ENCODE measurements at places on chromosomes 2 and 18.

DNA sequence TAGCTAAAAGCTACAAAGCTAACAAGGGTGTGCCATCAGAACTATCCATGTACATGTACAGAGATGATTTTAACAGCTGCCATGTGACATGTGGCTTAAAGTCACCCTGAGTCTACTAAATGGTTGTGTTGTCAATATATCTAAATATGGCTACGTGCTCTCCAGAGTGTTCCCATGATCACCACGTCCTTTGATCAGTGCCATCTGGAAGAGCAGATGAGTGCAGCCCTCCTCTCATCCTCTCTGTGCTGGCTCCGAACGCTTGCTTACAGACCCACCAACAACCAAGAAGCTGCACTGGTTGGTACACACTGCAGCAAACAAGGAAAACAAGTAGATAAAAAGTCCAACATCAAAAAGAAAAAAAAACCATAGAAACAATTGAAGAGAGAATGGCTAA is 88.6 kb upstream of the NARS1 start:
- no peak for DNase-seq

DNA sequence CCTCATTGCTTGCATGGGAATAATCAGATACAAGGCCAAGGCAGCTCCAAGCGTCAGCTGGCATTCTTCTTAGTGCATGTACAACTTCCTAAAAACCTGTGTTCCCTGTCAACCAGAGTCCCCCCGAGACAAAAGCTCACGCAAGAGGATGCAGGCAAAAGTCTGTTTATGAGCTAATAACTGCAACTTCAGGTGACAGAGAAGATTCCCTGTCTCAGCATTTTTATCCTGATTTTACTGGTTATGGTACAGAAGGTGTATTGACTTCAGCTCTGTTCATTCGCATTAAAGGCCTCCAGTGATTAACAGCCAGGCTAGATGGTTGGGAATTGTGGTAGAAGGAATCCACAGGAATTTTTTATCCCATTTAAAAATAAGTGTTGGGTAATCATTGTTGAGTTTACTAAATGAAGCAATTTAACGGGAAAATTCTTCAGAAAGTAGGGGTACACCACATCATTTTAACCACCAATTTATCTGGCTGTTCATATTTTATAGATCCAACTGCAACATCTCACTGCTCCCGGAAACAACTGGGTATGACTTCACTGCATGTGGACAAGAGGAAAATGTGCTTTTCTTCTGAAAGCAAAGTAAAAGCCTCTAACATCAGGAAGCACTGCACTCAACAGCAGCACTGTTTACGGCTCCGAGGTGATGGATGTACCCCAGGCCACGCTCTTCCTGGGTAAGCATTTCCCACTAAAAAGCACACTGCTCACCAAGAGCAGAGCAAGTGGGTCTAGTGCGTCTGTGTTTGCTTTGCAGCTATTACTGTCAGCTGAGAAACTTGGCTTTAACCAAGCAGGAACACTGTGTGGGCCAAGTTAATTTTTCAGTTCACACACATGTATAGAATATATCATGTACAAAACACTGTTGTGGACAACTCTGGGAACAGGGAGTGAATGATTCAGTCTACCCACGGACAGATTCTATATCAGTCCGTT is 31.9 kb downstream of the CCBE1 start:
- peak; percentile 9 for DNase-seq

GRCh38 chr2:196252408-196253115 is 81.2 kb upstream of the STK17B start:
- DNase-seq, result no peak

DNA sequence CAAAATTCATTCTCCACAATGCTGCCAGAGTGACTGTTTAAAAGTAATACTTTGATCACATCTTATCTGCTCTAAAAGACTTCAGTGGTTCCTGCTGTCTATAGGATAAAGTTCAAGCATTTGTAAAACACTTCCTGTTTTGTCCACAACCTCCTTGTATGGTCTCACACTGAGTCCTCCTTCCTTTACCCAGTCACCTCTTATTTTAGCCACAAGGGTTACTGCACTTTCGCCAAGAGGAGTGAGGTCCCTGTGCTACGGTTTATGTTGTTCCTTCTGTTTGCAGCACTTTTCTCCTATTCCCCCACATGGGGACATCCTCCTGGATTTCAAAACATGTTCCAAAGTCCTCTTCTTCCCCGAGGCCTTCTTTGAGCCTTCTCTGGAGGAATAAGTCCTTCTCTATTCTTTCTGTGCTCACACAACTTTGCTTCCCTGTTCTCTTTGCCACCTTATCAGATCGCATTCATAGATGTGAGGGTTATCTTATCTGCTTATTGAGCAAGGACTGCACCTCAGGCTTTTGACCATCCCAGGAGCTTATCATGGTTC is 112.2 kb upstream of the NABP1 start:
- DNase-seq, result no peak

DNA sequence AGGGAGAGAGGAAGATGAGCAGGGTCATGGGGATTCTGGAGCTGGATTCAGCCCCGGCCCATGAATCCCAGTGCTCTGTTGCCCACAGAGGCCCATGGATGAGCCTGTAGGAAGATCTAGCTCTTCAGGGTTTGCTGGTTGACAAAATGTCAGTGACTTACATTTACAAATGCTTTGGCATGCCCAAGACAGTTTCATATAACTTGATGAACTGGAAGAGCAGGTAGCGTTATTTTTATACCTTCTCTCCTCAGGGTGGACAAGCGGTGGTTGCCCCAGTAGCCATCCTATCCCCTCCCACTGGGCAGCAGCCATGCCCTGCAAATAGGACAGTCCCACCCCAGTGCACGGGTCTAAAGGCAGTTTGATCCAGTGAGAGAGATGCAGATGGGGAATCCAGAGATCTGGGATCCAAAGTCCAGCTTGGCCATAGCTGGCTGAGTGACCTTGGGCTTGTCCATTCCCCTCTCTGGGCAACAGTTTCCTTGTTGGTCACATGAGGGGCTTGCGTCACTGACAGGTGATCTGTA is 21.5 kb upstream of the KCNK3 start:
- DNase-seq, result no peak

GRCh38 chr2:144183727-144184126 is 336.2 kb downstream of the ZEB2 start:
- DNase-seq, result peak; percentile 9

- DNase-seq, result no peak
These were observed 101.7 kb downstream of the TTC32 start for GRCh38 chr2:19799881-19800780.

GRCh38 chr2:192697880-192698279 is 503.1 kb upstream of the TMEFF2 start:
- DNase-seq, result no peak

DNA sequence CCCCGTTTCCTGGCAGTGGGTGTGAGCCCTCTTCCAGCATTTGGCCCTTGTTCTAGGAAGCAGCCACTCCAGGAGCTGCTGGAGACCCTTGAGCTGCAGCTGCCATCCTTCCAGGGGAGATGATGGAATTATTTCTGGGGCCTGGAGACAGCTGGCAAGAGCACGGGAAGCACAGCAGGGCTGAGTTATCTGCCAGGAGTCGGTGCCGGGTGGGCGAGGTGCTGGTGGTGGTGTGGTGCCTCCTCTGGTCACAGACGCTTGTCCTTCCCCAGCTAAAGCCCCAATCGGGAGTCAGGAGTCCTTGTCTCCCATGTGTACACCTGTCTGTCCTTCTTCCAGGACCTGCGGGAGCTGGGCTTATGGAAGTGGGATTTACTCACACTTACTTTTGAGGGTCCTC is 36.0 kb downstream of the DPYSL5 start:
- no peak for DNase-seq

GRCh38 chr2:24374301-24374700 is 14.0 kb upstream of the ITSN2 start:
- DNase-seq, result no peak

GRCh38 chr2:163733956-163734355 is 1.9 kb downstream of the FIGN start:
- DNase-seq, result no peak

DNA sequence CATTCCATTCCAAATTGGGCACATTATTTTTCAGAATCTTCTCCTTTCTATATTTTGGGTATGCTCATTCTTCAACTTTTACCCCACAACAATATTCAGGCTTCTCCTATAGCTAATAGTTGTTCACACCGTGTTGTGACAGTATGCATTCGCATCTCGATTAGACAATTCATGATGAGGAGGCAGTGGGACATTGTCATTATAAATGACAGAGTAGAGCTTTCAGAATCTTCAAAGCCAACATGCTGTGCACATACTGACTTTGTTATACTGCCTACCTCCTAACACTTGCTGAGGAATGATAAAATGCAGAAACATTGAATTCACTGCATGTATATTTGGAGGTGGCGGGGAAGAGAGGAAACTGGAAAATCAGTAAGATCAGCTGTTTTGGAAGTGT is 714.2 kb downstream of the SUCLG1 start:
- no peak for DNase-seq

GRCh38 chr2:197042739-197043196 is 116.3 kb upstream of the PGAP1 start:
- DNase-seq, result no peak

DNA sequence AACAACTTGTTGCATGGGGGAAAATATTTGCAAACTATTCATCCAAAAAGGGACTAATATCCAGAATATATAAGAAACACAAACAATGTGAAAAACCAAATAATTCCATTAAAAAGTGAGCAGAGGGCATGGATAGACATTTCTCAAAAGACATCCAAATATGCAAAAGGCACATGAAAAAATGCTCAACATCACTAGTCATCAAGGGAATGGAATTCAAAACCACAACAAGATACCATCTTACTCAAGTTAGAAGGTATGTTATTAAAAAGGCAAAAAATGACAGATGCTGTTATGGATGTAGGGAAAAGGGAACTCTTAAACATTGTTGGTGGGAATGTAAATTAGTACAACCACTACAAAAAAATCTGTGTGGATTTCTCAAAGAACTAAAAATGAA is 396.5 kb downstream of the CCDC85A start:
- DNase-seq, result peak; percentile 30

- DNase-seq, result no peak
These were observed 236.8 kb upstream of the RBMS1 start for GRCh38 chr2:160730296-160730995.

- no peak for DNase-seq
These were observed 1.4 kb downstream of the UBE2F start for GRCh38 chr2:237968048-237968862.

DNA sequence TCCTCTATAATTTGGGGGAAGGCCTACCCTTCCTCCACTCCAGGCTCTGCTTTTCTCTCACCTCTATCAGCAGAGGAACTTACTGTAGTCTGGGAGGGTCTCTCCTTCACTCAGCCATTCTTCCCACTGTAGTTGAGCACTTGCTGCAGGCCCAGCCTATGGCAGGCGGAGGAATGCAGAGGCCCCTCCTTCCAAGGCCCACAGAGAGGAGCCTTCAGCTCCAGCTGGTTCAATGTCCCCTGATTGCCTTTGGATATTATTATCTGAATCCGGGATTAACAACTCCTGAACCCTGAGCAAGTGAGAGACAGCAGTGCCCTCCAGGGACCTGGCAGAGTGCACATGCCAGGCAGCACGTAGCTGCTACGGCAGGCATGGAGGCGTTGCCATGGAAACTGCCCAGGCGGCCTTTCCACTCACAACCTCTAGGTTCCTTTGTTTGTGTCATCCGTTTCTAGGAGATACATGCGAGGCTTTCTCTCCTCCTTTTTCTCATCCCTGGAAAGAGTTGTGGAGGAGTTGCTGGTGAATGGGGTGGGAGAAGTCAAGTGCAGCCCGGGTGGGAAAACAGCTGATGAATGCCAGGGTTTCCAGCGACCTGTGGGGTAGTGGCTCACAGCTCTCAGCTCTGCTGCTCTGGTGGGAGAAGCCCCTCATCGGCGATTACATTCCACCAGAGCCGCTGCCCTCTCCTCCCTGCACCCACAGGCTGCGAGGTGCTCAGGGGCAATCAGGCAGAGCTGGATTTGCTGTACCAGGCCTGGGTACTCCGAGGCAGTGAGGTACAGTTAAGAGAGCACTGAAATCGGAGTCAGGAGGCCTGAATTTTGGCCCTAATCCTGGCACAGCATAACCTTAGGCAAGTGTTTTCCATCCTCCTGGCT is 55.3 kb upstream of the HK2 start:
- DNase-seq, result peak; percentile 20

- DNase-seq, result no peak
These were observed 157.3 kb downstream of the CTNNA2 start for GRCh38 chr2:79670198-79670597.

GRCh38 chr2:24411488-24412151 is 51.3 kb upstream of the ITSN2 start:
- no peak for DNase-seq

GRCh38 chr2:70979626-70980025 is 1.2 kb downstream of the ANKRD53 start:
- DNase-seq, result no peak

- no peak for DNase-seq
These were observed 189.3 kb downstream of the ANKRD30B start for GRCh38 chr18:14937271-14937670.

DNA sequence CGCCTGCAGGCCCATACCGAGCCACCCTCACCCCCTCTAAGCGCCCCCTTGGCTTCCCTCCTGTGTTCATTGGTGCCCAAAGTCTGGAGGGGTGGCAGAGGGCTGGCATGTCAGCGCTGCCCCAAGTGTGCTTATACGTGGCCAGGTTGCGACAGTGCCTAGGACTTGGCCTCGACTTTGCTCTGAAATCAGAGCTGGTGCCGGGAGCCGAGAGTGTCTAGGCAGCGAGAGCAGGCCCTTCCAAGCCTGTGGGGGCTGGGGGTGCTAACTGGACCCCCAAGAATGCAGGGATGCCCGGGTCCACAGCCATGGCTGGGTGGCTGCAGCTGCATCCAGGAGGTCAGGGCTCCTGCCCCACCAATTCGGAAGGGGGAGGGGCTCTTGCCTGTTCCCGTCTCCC is 95.6 kb upstream of the MGAT5 start:
- DNase-seq, result no peak

Data from Daoy (cell line).